ENCODE measurements at places on chromosomes 2 and 18. TPM values are rescaled to one million over a fixed set of nuclear protein-coding genes. Genes with fewer than 3 reads are reported as not detected.

The WNT6 gene
- total RNA-seq: not detected

The ITGB6 gene
- 17.2 TPM for total RNA-seq

The GPR45 gene
- total RNA-seq: not detected

The CYP27A1 gene
- 17.7 TPM for total RNA-seq

The EFEMP1 gene
- total RNA-seq: 18.3 TPM

The FOXI3 gene
- not detected for total RNA-seq
